ENCODE measurements at places on chromosomes 11 and 22.

DNA sequence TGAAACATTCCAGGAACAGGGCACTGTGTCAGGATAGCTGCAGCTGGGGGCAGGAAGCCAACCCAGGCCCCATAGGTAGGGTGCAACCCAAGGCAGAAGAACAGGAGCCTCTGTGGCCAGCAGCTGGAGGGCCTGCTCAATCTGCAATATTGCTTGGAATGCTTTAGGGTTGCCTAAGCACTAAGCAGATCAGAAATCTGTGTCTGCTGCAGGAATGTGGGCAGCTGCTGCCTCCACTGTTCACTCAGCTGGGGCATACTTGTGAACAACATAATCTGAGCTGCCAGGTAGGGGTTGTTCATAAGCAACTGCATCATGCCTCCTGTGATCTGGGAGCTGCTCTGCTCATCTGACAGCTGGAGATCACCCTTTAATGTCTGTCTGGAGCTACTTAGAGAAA is 1.7 kb downstream of the UBQLNL start:
- no peak for DNase-seq

DNA sequence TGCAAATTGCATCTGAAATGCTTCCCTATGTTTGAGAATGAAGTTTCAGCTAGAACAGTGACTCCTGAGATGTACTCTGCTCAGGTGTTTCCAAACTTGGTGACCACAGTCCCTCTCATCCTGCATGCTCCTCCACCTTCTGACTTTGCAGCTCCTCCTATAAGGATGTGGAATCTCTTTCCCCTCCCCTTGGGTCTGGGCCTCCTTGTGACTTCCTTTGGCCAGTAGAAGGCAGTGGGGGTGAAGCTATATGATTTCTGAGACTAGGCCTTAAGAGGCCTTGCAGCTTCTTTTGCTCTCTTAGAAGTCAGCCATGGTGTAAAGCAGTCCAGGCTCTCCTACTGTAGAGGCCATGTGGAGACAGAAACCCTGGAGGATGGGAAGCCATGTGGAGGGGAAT is 50.7 kb downstream of the CSF2RB start:
- DNase-seq, result no peak

- no peak for DNase-seq
Measured at GRCh38 chr11:69617220-69617619, 23.7 kb upstream of the CCND1 start.

DNA sequence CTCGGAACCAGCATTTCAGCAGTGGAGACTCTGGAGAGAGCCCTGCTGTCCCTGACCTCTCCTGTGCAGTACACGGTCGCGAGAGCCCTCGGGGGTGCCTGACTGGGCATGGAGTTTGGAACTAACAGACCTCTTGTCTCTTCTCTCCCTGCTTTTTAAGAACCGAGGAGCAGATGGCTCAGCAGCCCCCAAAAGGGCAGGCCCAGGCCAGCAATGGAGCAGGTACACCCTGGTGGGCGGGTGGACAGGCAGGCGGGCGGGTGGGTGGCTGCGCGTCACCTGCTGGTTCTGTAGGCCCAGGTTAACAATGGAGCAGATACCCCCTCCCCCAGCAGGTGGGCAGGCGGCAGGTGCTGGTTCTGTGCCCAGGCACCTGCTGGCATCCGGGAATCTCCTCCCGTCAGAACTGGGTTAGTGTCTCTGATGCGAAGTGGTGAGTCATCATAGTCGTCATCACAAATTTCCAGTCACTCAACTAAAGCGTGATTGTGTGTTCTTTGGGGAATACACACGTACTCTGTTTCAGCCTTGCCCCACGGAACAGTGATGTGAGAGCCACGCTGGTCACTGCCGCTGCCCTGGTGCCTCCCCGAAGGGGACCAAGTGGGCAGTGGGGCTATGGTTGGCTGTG is 41.1 kb downstream of the GRAMD4 start:
- peak; percentile 62 for DNase-seq

- no peak for DNase-seq
Measured at GRCh38 chr22:28094771-28095170, 175.7 kb upstream of the PITPNB start.

- DNase-seq, result peak; percentile 44
Measured at GRCh38 chr22:21942407-21943343, 10.0 kb downstream of the PPM1F start.

DNA sequence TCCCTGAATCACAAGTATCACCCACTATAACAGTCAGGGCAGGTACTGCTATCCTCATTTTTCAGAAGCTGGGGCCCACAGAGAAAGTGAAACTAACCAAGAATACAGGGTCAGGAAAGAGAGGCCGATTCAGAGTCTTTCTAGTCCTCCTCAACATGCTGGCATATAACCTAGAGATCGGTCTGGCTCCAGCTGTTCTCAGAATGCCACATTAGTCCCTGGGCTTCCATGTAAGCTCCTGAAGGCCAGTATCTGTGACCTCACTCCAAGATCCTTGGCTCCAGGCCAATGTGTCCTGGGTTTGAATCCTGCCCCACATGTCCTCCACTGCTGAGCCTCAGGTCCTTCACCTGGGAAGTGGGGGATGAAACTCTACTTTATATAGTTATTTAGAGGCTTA is 50.4 kb downstream of the TENM4 start:
- DNase-seq, result no peak

GRCh38 chr11:132123854-132124835 is 753.7 kb downstream of the NTM start:
- DNase-seq, result no peak

GRCh38 chr11:24264868-24265267 is 232.0 kb upstream of the LUZP2 start:
- no peak for DNase-seq

DNA sequence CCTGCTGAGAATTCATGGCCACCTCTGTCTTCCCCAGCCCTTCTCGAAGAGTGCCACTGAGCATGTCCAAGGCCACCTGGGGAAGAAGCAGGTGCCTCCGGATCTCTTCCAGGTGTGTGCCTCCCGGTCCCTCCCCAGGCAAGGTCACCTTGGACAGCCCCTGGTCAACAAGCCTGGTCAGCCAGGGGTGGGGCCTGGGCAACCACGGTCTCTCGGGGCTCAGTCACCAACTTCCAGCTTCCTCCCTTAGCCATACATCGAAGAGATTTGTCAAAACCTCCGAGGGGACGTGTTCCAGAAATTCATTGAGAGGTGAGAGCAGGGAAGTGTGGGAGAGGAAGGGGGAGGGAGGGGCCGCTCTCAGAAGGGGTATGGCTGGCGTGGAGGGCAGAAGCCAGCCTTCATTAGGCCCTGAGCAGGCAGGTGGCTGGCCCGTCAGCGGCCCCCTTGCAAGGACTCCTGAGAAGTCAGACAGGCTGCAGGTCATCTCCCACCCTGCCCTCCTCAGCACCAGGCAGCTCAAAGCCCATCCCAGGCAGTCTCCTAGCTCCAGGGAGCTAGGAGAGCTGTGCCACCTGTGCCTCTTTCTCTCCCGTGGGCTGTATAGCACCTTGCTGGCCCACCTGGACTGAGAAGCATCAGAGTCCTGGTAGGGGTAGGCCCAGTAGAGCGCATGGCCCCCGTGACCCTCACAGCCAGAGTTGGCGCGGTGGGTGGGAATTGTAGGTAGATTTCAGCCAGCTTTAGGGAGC is 9.3 kb upstream of the ANKRD13D start:
- DNase-seq, result no peak

DNA sequence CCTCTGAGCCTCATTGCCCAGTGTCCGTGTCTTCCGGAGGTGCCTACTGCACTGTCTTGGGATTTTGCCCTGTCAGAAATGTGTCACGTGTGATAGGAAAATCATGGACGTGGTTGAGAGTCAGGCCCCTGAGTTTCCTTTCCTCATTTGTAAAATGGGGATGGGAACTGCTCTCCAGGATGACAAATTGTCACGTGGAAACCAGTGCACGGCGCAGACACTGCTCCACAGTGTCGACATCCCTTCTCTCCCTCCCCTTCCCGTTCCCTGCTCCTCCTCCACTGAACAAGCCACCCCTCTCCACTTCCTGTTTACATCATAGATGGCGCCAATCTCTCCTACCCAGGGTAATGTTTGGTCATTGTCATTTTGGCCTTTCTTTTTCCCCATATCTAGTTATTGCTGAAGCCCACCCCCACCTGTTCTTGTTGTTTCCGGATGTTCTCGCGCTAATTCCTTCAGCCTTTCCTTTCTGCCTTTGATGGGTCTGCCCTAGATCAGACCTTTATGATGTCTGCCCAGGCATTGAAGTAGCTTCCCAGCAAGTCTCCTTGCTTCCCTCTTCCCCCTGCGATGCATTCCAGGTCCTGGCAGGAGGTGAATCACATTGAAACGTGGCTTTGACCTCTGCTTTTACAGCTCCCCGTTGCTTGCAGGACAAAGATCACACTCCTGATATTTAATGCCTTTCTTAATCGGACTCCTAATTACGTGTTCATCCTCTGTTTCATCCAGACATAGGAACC is 91.8 kb downstream of the TBC1D22A start:
- DNase-seq, result no peak

- no peak for DNase-seq
Measured at GRCh38 chr11:111538407-111539114, 2.0 kb upstream of the LAYN start.

DNA sequence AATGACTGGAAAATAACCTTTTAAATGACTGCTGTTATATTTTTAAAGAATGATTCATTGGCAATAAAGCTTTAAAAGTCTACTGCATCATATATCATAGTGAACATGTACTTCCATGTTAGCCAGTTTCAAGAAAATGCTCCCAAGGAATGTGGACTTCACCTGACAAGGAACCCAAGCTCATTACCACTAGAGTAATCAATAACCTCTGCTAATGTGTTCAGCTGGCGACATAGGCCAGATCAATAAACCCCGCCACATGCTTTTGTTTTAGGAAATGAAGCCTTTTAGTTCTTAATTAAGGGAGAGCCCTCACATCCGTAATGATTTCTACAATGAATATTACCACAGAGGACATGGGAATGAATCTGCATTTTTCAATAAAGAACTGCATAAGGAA is 1219.9 kb upstream of the CNTN5 start:
- DNase-seq, result no peak

DNA sequence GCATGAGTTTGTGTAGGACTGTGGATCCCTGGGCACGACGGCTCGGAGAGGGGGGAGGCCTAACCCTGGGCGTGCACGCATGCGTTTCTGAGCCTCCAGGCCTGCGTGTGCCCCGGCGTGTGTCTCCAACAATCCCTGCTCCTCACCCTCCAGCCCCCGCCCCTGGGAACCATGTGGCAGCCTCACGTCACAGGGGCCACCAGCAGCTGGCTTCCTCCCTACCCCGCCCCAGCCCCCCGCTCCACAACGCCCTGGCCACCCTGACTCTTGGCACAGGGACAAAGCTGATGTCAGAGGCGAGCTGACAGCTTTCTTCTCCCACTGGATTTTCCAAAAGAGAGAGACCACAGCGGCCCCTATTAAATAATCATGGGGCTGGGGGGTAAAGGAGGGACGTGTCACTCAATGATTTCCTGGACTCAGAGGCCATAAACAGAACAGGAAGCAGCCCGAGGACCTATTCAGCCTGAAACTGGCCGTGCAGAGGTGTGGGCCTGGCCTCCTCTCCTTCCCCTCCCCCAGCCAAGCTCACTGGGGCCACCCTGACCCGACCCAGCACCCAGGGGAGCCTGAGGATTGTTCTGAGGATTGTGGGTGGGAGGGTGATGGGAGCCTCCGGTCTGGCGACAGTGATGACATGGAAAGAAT is 6.8 kb upstream of the LIF start:
- peak; percentile 76 for DNase-seq

- DNase-seq, result no peak
Measured at GRCh38 chr11:122749005-122749687, 89.2 kb upstream of the CRTAM start.

DNA sequence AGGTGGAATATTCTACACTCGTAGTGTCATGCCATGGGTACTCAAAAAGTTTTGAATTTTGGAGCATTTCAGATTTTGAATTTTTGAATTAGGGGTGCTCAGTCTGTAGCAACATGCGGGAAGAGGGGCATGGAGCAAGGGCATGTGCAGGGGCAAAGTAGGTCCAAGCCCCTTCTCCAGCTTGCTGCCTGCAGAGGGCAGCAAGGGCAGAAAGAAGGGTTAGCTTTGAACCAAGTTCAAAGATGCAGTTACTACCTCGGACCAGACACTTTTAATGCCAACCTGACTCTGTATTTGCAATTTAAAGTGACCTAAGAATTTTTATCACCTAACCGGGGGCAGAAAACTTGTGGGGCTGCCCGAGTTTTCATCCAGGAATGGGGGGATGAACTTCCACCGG is 68.2 kb downstream of the CD82 start:
- no peak for DNase-seq

DNA sequence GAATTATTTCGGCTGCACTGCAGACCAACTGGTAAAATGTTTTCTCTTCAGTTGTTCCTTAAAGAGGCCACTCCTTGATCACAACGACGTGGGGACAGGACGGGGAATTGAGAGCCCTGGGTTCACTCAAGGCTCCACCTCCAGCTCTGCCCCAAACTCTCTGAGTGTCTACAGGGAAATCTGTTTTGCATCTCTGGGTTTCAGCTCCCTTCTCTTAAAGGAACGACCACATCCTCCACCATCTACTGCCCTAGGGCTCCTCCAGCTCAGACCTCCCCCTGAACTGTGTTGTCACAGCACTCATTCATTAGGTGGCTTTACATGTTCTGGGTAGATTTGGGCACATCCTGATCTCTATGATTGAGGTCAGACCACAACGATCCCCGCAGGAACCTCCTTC is 5.1 kb upstream of the PPFIA1 start:
- DNase-seq, result no peak

GRCh38 chr22:36769541-36770512 is 6.1 kb downstream of the IFT27 start:
- DNase-seq, result no peak

DNA sequence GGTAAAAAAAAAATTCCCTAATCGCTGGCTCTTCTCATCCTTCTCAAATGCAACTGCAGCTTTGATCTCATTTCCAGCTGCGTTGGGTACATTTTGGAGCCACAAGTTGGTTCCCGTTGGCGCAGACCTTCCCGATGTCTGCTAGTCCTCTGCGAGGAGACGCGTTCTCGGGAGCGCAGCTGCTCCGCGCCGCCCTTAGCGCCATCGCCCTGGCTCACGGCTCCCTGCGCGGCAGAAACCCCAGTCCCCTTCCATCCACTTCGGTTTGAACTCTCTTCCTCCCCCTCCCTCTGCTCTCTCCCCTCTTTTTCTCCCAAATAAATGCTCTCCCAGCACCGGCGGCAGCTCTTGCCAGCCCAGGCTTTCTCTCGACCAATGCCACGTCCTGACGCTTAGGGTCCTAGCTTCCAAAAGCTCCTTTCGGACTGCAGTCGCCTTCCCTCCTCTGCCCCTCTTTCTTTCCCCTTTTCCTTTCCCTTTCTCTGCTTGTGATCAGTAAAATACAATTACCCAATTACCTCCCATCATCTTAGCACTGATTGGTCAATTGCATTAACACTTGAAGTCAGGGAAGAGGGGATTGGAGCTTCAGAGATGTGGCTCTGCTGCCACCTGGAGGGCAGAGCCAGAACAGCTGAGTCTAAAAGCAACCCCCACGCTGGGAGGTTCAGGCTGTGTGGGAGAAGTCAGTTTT is 1165.7 kb downstream of the LRRC4C start:
- peak; percentile 37 for DNase-seq

- DNase-seq, result no peak
Measured at GRCh38 chr11:4543561-4543960, 1.4 kb upstream of the OR52M1 start.

Data from colonic mucosa (tissue), 4 donors.